ENCODE measurements at places on chromosomes 13 and 19.

GRCh38 chr13:94705081-94706030 lies 7.0 kb downstream of the SOX21 start:
- DNase-seq, result no peak

GRCh38 chr13:104297075-104297474 lies 1230.9 kb upstream of the SLC10A2 start:
- no peak for DNase-seq

GRCh38 chr13:66716538-66716937 lies 513.6 kb downstream of the PCDH9 start:
- DNase-seq, result no peak

GRCh38 chr13:22018836-22019210 lies 347.9 kb downstream of the FGF9 start:
- no peak for DNase-seq

DNA sequence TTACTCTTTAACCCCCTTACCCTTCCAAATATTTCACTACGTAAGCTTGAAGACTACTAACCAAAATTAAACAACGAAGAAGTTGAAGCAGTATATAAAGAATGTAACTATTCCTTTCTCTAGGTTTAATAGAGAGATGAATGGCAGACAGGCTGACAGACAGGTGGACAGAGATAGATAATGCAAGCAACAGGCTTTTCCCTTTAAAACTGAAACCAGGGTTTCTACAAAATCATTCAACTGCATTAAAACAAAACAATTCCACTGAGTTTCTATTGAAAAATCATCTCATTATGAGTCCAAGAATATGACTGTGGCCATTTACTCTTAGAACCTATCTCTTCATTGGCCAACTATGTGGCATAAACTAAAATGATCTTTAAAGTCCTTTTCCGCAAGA lies 15.2 kb downstream of the LNX2 start:
- DNase-seq, result no peak

- DNase-seq, result no peak
These were observed 21.6 kb downstream of the CAPS start for GRCh38 chr19:5935473-5936291.

DNA sequence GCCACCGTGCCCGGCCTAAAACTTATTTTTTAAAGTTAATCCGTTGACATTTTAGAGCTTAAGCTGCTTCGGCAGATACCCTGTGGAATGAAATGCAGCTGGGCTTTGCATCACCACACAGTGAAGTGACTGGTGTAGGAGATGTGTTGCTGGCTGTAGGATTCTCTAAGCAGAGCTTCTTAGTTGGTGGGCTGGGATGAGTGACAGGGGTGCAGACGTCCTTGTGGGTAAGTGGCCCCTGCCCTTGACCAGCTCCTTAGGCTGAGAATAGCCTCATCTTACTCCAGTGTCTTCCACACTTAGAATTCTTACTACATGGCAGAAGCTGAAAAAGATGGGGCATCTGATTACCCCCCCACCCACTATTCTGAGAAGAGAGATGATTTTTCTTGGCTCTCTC lies 11.6 kb downstream of the GATAD2A start:
- no peak for DNase-seq

- no peak for DNase-seq
These were observed 288.0 kb upstream of the SLC10A2 start for GRCh38 chr13:103354171-103354570.

DNA sequence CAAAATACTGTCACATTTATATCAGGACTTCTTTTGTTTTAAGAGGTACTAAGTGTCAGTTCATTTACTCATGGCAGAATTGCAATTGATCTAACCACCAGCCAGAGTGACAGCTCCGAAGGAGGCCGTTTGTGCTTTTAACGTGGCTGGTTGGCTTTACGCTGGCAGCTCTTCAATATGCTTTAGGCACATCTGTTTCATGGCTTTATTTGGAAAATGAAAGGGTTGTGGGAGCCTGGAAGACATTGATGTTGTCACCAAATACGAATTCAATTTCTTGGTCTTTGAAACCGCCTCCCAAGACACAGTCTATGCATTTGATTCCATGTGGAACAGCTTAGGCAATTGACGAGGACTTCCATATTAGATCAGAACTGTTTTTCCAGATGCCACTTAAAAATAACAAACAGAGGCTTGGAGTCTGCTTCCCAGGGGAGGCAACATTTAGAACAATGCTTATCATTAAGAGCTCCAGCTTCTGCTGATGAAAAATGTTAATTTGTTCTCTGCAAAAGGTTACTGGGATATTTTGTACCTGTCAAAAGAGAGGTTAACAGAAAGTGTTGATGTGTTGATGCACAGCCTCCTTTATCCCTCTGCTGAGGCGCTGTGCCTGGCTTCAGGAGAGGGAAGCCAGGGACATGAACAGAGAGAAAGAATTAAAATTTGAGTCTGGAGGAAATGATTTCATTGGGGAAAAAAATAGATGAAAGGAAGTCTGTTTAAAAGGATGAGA lies 64.0 kb upstream of the TNFRSF19 start:
- DNase-seq, result no peak

DNA sequence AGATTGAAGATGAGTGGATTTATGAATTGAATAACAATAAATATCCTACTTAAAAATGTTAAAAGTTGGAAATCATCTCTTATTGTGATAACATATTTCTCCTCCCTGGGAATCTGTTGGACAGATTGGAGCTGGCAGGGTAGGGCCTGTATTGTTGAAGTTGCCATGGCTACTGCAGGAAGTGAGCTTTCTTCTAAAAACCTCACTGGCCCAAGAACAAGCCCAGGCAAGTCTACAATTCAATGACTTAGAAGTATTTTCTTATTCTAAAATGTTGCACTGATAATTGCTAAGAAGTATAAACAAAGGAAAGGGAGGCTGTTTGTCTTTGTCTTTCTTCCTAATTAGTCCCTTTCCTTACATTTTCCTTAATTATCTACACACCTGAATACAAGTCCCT lies 112.1 kb downstream of the DLEU7 start:
- DNase-seq, result no peak

GRCh38 chr13:40439928-40440327 lies 226.5 kb downstream of the FOXO1 start:
- no peak for DNase-seq

DNA sequence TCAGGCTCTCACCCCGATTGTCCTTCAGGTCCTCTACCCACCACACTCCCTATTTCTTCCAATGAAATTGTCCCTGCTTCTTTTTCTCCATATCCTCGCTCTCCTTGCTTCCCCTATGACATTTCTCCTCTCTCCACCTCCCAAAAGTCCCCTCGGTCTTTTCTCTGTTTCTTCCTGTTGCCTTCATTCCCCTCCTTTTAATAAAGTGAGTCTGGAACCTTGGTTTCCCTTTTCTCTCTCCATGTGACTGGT lies 676 bp upstream of the ZNF574 start:
- no peak for DNase-seq

- no peak for DNase-seq
These were observed 354.2 kb downstream of the DIAPH3 start for GRCh38 chr13:59809564-59809963.

DNA sequence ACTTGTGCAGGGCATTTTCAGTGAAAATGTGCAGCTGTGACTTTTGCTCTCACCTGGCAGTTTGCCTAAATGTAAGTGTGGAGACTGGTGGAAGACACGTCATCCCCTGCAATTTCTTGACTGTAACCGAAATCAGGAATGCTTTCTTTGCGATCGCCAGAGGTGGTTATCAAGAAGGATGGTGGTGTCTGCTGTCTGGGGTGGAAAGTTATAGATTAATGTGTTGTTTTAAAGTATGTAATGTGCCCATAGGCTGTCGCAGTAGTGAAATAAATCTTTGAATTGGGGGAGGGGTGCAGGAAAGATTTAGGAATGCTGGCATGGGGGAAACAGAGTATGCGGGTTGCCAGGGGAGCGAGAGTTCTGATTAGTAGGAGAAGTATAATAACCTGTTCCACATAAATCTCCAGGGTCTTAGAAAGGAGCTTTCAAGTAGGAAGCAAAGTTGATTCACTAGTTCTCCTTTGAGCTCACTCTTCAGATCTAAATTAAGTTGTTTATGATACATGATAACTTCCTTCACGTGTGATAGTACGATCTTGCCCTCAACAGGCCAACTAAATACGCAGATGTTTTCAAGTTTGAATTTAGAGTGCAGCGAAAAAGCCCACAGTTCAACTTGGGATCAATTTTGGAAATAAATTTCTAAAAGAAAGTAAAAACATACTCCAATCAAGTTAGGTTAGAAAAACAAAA lies 1520.0 kb upstream of the SLC10A2 start:
- DNase-seq, result no peak

DNA sequence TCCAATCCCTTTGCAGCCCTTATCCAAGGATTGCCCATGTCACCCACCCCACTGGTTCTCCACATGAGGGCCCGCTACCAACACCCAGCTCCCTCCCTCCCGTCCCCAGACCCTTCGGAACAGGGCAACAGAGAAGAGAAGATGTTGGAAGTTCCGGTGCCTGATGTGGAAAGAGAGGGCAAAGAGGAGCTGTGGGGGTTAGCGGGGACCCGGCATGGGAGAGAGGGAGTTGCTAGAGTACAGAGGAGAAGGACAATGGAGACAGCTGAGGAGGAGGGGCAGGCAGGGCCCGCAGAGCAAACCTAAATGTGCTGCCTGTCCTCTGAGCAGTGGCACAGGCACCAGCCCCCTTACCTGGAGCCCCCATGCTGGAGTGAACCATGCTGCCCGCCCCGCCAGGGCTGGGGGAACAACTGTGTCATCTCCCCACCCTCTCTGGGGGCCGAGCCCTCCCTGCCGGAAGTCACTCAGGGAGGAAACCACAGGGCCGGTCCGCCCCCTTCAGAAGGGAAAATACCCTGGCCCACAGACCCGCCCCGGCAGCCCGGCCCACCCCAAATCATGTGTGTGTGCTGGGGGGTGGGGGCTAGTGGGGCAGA lies at the start of gene POU2F2:
POU2F2 (minus strand) TSS at position 417 of the 599 bp plus-strand sequence; CDS start at position 382, 35 bp downstream.
- peak; percentile 87 for DNase-seq

DNA sequence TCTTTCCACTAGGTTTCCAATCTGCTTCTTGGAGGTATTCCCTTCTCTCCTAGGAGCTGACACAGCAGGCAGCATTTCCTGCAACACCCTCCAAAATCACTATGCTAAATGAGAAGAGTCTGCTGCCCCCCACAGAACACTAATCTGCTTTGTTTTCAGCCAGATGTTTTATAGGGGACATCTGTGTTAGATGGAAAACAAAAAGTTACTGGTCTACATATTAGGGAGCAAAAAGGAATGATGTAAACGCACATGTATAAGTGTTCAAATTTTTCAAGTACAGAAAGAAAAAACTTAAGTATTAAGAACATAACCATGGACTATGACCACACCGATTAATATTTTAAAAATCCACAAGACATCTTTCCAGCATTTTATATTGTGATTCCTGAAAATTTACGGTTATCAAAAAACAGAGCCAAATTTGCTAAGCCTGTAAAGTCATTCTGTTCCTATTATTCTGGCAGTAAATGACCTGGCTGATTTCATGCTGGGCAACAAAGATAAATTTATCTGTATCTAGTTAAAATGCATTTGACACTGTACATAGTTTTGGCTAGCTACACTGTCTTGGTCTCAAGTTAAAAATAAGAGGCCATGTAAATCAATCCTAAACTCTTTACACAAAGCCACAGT lies 63.3 kb downstream of the DCLK1 start:
- no peak for DNase-seq

DNA sequence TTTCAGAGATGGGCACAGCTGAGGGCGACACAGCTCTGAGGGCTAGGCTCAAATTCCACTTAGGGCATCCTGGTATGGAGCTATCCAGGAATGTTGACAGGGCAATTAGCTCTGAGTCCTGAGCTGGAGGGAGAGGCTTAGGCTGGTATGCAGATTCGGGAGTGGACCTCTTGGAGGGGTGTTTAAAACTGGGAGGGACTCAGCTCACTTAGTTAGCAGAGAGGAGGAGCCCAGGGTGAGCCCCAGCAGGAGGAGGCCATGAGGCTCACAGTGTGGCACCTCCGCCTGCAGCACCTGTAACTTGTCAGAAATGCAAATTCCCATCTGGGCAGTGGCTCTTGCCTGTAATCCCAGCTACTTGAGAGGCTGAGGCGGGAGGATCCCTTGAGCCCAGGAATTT lies 10.2 kb upstream of the NOP53 start:
- DNase-seq, result no peak

GRCh38 chr13:39688278-39688677 lies 32.8 kb downstream of the COG6 start:
- no peak for DNase-seq

DNA sequence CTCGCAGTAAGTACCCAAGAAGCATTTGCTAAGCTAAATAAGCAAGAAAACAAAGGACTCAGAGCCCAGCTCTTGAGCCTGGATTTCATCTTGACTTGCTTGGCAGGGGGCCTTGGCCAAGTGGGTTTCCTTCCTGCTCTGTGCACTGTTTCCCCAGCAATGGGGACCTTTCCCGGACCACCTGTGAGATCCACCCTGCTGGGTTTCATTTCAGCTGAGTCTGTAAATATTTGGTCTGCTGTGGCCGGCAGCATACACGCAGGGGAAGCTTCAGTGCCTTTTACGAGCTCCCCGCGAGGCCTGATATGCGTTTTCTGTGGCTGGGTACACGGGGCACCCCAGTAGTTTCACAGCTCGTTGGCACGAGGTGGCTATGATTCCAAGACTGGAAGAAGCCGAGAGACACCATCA lies 12.4 kb upstream of the TINCR start:
- DNase-seq, result no peak

GRCh38 chr13:33677215-33677614 lies 140.7 kb upstream of the RFC3 start:
- no peak for DNase-seq

All from CD4-positive, alpha-beta T cell (primary cell).